ENCODE measurements at places on chromosomes 1 and 21. TPM values are rescaled to one million over a fixed set of nuclear protein-coding genes. Genes with fewer than 3 reads are reported as not detected.
A peak's percentile ranks its signal among the peaks of the same experiment; 100 is the strongest.

DNA sequence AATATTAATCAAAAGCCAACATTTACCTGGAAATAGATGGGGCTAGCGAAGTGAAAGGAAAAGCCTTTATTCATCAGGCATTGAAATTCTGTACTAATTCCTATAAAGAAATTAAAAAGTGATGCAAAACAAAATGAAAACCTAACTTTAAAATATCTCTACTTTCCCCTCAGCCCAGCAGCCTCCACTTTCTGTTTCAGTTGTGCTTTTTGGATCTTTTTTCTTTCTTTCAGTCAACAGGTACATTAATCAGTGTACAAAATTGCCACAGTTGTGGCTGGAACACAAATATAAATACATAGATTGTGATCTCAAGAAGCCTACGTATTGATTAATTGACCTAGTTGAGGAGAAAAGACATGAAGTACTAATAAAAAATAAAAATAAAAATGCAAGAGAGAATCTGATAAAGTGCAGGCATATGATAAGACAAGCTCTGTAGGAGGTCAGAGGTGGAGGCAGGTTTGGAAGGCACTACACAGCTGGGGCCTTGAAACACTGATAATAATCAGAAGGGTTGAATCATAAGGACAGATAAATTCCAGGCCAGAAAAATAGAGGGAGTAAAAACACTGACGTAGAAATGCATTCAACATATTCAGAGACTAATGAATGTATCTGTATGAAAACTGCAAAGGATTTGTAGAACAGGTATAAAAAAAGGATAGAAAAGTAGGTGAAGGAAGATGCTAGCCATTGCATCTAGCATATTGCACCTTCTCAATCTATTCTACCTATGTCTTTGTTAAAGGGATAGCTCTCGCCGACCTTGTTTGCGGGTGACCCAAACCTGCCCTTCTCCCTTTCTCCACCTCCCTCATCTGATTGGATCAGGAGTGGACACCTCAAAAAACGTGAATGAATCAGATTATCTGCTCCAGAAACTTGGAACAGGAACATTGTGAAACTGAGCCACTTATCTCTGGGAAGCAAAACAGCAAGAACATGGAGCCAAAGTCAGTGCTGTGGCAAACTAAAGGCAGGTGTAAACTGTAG lies 607.8 kb upstream of the ADGRL2 start:
- DNase-seq: no peak

DNA sequence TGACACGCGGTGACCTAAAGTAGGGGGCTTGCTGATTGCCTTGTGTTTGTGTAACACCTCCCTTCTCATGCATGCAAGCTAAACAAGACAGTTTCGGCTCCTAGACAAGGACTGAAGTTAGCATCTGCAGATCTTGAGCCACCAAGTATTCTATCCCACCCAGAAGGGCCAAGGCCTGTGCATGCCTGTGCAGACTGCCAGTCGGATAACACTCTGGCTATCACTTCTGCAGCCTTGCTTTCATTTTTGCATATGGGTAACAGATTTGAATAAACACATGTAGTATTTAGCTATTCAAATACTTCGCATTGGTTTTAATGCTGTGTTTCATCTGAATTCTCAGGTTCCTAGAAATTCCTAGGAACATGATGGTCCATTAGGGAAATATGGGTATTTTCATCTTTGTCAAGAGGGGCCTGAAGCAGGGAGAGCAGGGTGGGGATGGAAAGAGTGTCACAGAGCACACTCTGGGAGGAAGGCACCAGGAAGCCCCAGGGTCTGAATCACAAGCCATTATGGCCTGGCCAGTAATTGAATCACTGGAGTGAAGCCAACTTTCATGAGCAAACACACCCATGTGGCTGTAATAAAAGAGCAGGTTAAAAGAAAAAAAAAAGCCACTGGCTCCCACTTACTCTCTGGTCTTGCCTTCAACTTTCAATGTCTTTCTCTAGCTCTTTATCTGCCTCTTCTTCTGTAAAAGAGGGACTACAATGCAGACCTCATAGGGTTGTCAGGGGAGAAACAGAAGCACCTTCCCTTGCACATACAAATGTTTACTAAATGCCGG lies 28.3 kb downstream of the GADD45A start:
- DNase-seq: peak; percentile 85

GRCh38 chr1:213374369-213374768 lies 323.3 kb downstream of the RPS6KC1 start:
- peak; percentile 54 for DNase-seq

- peak; percentile 93 for DNase-seq
These were observed 8.0 kb upstream of the PKP1 start for GRCh38 chr1:201275253-201275666.

GRCh38 chr1:36027766-36028165 lies 56.1 kb upstream of the TEKT2 start:
- DNase-seq: no peak

- DNase-seq: peak; percentile 37
These were observed 326.7 kb downstream of the PAPPA2 start for GRCh38 chr1:176789571-176790090.

The FOXO6 gene
- not detected for total RNA-seq

The GTF2B gene
- total RNA-seq: 14.1 TPM

The CFH gene
- 517 TPM for total RNA-seq
